EL (cell line): ENCODE measurements at places on chromosomes 16 and 17.

GRCh38 chr16:63577891-63578290, 1541.7 kb upstream of the CDH8 start:
- no peak for DNase-seq

- DNase-seq = peak; percentile 44
These were observed 742 bp upstream of the SLC9A5 start for GRCh38 chr16:67248073-67248400.

- no peak for DNase-seq
These were observed 26.6 kb upstream of the ST6GALNAC1 start for GRCh38 chr17:76670020-76670717.

GRCh38 chr17:17204635-17205231, 1.4 kb downstream of the PLD6 start:
- no peak for DNase-seq

- DNase-seq = no peak
These were observed 2.5 kb downstream of the NUBP2 start for GRCh38 chr16:1784977-1785845.

DNA sequence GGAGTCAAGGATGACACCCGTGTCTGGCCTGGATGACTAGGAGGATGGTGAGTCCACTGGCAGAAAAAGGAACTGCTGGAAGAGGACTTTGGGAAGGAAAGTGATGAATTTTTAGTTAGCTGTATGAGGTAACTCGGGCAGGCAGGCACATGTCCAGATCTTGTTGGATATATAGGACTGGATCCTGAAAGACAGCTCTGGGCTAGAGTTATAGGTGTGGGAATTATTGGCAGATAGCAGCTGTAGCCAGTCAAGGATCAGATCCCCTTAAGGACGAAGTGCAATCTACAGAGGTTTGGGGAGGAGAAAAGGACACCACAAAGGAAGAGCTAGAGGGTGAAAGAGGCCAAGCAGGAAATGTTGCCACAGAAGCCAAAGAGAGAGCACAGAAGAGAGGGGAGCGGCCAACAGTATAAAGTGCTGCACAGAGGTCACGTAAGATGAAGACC, 10.1 kb downstream of the CYB5D1 start:
- DNase-seq = no peak

DNA sequence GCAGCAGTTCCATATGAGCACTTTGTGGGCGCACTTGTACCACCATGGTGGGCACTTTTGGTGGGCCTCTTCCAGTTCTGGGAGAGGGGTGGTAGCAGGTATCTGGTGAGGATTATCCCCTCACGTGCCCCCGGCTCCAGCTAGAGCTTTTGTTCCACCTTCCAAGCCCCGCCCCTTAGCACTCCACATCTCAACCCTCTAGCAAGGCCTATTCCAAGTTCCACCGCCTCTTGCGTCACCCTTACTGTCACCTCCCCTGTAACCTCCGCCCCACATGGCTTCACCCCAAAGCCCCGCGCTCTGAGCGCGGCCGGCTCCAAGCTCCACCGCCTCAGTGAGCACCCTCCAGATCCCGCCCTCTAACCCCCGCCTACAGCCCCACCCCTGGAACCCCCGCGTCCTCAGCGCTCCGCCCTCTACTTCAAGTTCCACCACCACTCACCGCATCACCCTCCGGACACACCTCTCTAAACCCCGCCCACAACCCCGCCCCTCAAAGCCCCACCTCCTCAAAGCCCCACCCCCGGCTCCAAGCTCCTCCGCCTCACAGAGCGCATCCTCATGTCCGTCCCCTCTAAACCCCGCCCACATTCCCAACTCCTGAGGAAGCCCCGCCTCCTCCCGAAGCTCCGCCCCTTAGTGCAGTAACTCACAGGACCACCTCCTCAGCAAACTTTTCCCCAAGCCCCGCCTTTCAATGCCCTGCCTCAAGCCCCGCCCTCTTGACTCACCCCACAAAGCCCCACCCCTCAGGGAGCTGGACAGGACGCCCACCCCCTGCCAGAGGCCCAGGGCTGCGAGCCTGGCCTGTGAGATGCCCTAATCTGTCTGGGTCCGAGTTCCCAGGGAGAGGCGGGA, 11.1 kb downstream of the SCN4A start:
- peak; percentile 66 for DNase-seq

DNA sequence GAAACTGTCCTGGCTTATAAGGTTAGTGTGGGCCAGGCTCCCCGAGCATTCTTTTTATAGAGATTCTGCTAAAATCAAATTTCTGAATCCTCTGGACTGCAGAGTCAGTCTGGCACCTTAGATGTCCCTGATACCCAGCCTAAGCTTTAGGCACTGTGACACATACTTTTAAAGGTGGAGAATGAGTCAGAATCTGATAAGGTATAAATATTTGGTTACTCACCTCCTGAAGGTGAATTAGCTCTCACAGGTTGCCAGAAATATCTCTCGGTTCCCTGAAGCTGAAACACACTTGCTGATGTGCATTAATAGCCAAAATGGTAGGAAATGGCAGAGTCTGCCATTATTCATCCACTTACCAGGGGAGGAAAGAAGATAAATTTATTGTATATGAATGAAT, 446.9 kb downstream of the UTP18 start:
- no peak for DNase-seq

DNA sequence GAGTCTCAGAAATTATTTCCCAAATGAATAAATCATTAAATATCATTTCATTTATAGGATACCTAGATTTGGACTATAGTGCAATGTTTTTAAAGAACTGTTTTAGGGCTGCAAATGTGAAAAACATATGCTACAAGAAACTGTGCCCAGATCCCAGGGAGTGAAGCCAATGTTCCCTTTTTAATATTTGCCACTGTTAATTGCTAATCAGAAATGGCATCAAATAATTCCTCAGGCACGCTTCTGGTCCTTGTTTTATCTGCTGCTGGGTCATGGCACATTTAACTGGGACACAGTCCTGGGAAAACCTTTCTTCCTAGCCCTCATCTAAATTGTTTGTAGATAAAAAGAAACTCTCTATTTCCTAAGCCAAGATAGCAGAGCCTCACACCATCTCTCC, 79.3 kb upstream of the CNTNAP4 start:
- DNase-seq = no peak
